NCI-H146 (cell line): ENCODE measurements at places on chromosomes 13 and 19.

GRCh38 chr19:1220976-1221903 is 15.7 kb downstream of the STK11 start:
- DNase-seq = no peak

DNA sequence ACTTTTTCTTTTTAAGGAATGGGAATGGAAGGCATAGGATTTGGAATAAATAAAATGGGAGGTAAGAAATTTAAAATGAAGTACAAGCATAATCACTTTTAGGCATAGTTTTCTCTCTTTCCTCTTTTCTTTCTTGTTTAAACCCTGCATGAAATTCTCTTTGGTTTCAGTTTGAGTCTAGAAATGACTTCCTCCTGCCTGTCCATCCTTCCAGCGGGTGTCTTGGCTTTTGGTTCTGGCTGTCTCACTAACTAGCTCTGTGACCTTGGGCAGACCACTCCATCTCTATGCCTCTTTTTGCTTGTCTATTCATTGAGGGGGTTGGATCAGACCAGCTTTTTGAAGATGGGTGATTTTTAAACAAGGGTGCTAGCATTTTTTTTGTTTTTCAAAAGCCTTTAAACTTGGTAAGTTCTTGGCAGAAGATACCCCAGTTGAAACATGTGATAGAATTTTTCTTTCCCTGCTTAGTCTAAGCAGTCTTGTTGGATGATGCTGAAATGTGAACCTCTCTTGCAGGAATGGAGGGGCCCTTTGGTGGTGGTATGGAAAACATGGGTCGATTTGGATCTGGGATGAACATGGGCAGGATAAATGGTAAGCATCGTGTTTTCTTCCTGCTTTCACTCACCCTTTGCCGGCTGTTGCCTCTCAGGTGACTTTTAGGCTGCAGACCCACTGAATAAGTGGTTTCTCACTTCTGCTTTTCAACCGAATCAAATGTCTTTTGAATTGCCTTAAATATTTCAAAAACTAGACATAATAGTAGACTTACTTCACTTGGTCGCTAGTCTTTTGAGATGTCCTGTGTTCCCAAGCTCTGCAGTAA is 28.6 kb downstream of the PRAM1 start:
- no peak for DNase-seq

- no peak for DNase-seq
Measured at GRCh38 chr19:49229416-49229815, 71.8 kb downstream of the TRPM4 start.

DNA sequence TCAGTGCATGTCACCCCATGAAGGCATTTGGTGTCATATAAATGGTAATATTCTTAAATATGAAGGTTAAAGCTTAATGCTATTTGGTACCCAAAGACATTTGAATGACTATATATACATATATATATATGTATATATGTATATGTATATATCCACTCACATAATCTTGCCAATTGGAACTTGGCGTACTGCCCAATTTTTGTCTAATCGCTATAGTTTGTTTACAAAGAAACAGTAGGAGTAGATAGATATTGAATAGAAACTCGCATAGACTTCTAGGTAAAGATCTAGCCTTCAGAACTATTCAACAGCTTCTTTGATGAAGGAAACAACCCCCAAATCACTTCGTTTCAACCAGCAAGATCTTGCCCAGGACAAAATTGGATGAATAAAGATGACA is 24.1 kb downstream of the KLF5 start:
- peak; percentile 44 for DNase-seq

DNA sequence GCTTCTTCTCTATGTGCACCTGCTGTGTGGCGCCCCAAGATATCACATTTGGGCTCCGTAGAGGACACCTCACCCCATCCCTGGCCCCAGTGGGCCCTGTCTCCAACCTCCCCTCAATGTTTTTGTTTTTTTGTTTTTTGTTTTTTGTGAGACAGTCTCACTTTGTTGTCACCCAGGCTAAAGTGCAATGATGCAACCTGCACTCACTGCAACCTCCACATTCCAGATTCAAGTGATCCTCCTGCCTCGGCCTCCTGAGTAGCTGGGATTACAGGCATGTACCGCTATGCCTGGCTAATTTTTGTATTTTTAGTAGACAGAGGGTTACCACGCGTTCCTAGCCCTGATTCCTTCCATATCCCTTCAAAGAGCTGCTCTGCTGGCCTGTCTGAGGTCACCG is 26.9 kb upstream of the TUBGCP3 start:
- DNase-seq = no peak

DNA sequence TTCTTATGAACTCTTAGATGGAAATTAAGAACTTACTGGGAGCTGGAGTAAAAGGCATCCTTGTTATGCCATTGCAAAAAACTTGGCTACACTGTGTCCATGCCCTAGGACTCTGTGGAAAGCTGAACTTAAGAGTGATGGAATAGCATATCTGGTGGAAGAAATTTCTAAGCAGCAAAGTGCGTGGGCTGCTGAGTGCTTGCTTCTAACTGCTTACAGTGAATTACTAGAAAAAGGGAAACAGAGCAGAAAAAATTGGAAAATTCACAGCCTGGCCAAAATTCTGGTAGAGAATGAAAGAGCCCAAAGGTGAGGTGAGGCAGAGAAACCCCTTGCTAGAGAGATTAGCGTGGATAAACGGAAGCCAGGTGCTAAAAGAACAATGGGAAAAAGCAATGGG is 44.3 kb downstream of the ALOX5AP start:
- no peak for DNase-seq

GRCh38 chr19:19956434-19957075 is 55.8 kb downstream of the ZNF93 start:
- no peak for DNase-seq

- DNase-seq = peak; percentile 87
Measured at GRCh38 chr13:34750078-34750931, 191.8 kb upstream of the NBEA start.

DNA sequence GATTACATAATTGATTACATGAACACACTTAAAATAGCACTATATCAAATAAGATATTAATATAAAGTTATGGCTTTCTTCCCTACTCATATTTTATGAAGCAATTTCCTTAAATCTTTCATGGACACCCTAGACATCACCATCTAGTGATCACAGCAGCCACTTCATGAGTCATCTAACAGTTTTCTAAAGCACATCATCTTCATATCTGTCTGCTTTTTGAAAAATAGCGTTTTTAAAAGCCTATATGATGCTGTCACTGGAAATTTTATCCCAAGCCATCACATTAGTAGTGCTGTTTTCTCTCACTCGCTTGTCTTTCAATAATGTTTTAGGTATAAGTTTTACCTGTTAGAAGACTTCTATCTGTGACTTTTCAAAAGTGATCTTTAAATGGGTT is 326.1 kb downstream of the SLITRK6 start:
- no peak for DNase-seq

- DNase-seq = peak; percentile 52
Measured at GRCh38 chr19:45403781-45404556, 900 bp downstream of the PPP1R13L start.

GRCh38 chr19:10163536-10163935 is 31.2 kb downstream of the DNMT1 start:
- DNase-seq = no peak

DNA sequence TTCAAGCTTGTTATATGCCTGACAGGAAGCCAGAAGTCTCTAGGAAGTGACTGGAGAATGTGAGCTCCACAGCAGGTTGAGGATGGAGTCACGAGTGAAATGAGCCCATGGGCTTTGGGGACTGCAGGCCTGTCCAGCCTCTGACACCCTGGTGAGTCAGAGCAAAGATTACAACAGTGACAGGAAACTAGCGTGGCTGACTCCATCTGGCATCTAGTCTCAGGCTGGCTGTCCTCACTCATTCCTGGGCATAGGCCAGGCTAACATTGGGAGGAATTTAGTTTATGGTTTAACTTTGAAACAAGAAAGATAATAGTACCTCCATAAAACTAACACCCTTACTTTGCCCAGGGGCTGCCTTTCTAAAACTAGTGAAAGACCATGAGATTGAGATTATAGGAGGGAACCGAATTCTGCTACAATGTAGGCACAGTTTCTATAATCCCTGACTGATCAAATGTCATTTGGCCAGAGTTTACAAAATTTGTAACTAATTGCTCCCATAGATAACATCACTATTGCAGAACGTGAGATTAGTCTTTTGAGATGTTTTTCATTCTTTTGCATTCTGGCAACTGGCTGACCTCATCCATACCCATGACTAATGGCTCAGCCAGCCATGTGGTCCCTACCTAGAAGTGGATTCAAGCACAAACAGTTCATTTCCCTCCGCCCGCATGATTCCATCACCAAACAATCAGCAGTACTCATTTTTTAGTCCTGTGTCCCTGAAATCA is 28.4 kb downstream of the PSG1 start:
- DNase-seq = no peak

DNA sequence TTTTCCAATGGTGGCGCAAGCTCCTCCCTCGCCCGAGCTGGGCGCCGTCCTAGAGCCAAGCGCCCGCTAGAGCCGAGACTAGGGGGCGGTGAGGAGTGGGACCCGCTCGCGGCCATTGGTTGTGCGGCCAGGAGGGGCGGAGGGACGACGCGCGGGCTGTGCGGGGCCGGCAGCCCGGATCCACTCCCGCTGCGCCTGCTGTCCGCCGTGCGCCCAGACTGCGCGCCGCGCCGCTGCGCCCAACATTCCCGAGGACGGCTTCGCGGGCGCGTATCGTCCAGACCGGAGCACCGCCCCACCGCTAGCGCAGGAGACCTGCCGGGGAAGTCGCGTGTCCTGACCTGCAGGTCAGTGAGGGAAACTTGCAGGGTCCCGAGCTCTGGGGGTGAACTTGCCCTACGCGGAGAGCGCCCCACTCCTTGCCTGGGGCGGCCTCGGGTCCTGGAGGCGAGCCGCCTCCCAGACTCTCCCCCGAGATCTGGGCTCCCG is at the start of gene SERTM1:
Gene SERTM1, plus strand, starts transcription at position 183 of the 489 bp plus-strand sequence. CDS start 21,059 bp downstream, outside the sequence.
- DNase-seq = peak; percentile 90
